ENCODE measurements at places on chromosomes 11 and 22.

DNA sequence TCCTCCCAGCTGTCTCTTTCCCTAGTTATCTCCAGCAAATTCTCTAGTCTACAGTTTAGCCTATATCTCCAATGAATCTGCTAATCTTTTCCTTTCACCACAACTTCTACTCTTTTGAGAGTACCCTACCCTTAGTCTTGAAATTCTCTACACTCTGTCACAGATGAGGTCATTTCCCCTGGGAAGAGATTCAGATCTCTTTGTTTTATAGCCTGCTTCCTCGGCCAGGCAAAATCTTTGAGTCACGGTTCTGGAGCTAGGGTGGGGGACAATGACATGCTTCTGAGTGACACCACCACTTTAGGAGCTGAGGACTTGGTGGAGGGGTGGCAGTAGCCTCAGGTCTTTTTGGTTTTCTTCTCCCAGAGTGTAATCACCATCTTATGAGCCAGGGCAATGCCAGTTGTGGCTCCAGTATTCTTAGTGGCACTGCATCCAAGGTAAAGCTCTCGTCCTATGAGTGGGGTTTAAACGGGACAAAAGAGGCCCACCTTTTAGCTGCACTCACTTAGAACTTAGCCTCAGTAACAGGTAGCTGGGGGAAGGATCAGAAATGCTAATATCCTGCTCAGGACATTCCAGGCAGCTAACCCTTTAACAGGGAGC is 98.5 kb upstream of the RRM1 start:
- no peak for DNase-seq

GRCh38 chr11:130314184-130314749 is 450 bp downstream of the ZBTB44 start:
- DNase-seq, result no peak

- DNase-seq, result no peak
Measured at GRCh38 chr11:18063862-18064434, 17.9 kb upstream of the TPH1 start.

DNA sequence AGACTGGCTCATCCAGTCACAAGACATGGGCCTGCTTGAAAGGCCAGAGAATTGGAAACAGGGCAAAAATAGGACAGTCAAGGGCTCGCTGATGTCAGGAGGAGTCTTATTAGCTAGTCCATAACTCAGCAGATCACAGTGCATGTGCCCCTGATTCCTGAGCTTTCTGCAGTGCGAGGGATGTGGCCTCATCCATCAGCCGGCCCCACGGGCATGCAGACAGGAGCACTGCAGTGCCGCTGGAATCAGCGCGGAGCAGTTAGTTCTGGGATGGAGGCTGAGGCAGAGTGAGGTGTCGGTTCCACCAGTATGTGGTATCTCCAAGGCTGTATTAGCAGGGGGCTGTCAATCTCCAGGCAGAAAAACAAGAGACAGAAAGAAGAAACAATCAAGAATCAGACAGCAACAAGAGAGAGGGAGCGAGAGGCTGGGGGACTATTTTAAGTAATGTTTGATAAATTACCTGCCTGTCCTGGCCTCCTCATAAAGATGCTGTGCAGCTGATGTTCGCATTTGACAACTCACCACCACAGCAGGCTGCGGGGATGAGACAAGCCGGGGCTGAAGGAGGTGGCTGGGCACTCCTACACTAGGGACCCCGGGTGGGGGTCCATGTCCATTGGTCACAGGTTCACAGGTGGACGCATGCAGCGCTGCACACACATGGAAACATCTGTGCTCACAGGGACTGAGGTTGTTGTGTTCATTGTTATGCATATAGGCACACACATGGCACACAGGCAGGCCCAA is 167.2 kb downstream of the TRIM29 start:
- no peak for DNase-seq

- DNase-seq, result no peak
Measured at GRCh38 chr11:11793073-11793472, 48.7 kb upstream of the USP47 start.

GRCh38 chr22:37449331-37450001 is 22.2 kb upstream of the ELFN2 start:
- DNase-seq, result no peak

- no peak for DNase-seq
Measured at GRCh38 chr11:88739524-88739923, 326.3 kb downstream of the GRM5 start.

GRCh38 chr11:43567396-43567975 is 113.1 kb upstream of the HSD17B12 start:
- no peak for DNase-seq

DNA sequence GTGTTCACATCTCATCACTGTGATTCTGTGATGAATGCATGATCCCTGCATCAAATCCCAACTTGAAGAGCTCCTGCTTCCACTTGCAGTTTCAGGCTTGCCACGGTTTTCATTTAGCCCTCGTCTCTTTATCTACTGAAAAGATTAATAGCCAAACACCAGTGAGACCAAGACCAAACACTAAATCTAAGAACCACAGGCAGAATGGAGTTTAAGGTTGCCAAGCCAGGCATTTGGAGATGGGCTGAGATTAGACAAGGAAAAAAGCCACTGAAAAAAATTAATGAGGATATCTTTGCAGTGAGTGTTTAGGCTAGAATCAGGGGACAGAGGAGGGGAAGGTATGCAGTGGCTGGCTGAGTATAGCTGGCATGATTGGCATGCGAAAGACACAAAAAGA is 227.2 kb upstream of the BLID start:
- DNase-seq, result no peak

- DNase-seq, result no peak
Measured at GRCh38 chr11:1442163-1442562, 44.4 kb downstream of the MOB2 start.

- DNase-seq, result no peak
Measured at GRCh38 chr22:30469165-30469564, 2.7 kb downstream of the SEC14L3 start.

DNA sequence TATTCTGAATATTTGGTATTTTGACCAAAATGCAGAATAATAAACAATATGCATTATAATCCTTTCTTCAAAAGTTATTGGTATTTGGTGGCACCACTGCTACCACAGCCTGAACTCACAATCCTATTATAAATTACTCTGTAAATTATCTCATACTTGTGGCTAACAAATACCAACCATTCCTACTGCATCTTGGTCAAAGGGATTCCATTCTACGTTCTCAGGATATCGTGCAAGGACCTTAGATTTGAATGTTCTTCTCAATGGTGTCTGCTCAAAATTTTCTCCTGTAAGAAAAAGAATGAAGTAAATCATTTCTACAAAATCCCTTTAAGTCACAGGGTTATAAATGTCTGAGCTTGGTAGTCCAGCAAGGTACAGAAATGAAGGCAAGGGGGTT is 58.7 kb downstream of the DENND5A start:
- DNase-seq, result no peak

DNA sequence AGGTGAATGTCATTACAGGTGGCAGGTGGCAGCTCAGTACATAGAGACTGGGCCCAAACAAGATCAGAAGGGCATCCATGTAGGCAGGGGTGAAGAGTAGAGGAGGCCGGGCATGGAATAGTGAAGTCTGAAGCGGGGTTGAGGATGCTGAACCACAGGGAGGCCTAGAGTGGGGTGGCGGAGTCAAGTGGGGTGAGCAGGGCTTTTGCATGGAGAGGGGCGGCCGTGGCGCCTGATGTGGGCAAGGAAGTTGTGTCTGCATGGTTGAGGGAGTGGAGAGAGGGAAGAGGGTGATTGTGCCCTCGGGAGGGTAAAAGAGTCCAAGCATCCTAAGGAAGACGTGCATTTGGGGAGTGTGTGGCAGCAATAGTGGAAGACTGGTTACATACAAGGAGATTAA is 14.4 kb downstream of the DDB2 start:
- no peak for DNase-seq

GRCh38 chr11:118058311-118059245 is 18.3 kb upstream of the TMPRSS4 start:
- DNase-seq, result no peak

DNA sequence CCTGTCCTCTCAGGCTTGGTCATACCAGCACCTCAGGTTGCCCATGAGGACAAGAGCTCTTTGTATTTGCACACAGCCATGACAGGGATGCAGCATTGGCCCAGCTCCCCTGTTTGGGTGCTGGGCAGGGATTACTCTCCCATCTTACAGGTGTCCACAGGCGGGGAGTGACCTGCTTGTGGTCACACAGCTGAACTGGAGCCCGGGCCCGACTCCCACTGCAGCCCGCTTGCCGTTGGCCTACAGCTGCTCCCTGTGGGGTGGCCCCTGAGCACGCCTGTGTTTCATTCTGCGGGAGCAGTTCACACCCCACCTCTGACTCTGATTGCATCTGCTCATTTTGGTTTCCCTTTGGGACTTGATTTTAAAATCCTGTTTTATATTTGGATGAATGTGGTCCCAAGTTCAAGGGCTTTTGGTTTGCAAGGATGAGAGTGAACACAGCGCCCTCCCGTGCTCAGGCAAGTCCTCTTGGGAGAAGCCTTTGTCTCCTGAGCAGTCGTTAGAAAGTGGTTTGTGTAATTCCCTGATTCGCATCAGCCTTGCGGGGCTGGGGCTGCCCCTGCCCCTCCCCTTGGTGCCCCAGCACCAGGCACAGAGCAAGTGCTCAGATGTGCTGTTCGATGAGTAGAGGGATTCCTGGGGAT is 9.3 kb downstream of the PICK1 start:
- no peak for DNase-seq

DNA sequence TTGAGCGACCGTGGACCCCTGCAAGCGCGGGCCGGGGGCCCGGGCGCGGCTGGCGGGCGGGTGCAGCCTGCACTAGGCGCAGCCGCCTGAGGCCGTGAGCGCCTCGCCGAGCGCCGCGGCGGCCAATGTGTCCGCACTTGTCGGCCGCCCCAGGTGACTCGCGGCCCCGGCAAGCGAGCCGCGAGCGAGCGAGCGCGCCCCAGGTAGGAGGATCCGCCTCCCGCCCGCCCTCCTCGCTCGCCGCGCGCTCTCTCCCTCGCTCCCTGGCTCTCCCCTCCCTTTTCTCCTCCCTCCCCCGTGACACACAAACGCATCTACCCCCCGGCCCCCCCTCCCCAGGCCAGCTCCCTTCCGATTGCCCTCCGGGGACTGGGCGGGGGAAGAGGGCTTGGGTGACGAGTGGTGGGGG is at the start of gene WNT7B:
TSS of gene WNT7B (minus strand) at position 160 of the 409 bp plus-strand sequence. CDS start 408 bp downstream, outside the sequence.
- DNase-seq, result no peak

GRCh38 chr11:125091247-125091876 is 20.1 kb downstream of the TMEM218 start:
- DNase-seq, result peak; percentile 36

DNA sequence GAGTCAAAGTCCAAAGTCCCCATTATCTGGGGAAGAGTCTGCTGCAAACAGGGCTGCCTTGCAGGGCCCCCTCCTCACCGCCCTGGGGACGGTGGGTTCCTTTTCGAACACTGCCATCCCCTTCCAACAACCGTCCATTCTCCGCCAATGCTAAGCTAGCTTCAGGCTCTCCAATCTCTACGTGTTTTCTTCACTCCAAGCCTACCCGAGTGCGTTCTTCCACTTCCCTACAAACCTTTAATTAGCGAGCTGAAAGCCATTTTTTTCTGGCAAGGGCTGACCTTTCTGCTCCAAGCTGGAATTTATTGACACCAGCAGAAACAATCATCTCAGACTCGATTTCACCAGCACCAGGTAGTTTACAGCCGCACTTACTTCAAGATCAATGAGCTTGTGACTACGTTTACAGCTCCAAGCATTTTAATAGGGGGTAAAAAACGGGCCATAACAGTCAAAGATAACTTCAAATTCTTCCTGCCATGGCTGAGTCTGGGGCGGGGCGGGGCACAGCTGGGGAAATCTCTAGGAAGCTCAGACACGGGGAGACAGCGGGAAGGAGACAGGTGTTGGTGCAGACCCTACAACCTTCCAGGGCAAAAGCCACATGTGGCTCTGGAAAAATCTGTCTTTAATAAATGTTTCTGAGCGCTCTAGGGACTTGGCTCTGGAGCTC is 82.2 kb downstream of the PHF21B start:
- no peak for DNase-seq

DNA sequence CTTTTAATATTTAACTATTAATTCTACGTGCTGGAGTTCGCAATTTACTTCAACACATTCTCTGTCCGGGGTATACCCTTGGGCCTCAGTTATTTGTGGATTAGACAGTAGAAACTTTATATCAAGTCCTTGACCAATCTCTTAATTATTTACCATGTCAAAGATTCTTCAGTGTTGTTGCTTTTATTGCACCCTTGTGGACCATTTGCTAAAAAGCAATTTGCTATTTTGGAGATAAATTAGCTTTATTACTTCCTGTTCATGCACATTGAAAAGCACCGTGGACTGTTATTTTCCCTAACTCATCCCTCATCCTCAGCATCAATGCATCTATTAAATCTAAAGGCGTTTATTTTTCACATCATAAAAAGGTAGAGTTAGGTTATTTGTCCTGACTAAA is 609.9 kb downstream of the CNTN5 start:
- no peak for DNase-seq

- DNase-seq, result no peak
Measured at GRCh38 chr11:56848141-56848809, 99.8 kb upstream of the OR9G4 start.

GRCh38 chr22:31561970-31562369 is 65.6 kb downstream of the SFI1 start:
- DNase-seq, result no peak

GRCh38 chr11:46397526-46397925 is 6.0 kb upstream of the CHRM4 start:
- DNase-seq, result no peak

GRCh38 chr11:111526501-111526900 is 11.9 kb downstream of the HOATZ start:
- peak; percentile 27 for DNase-seq

- no peak for DNase-seq
Measured at GRCh38 chr11:59173080-59173963, 1.4 kb downstream of the DTX4 start.

- no peak for DNase-seq
Measured at GRCh38 chr11:11440144-11440543, 87.1 kb upstream of the CSNK2A3 start.

DNA sequence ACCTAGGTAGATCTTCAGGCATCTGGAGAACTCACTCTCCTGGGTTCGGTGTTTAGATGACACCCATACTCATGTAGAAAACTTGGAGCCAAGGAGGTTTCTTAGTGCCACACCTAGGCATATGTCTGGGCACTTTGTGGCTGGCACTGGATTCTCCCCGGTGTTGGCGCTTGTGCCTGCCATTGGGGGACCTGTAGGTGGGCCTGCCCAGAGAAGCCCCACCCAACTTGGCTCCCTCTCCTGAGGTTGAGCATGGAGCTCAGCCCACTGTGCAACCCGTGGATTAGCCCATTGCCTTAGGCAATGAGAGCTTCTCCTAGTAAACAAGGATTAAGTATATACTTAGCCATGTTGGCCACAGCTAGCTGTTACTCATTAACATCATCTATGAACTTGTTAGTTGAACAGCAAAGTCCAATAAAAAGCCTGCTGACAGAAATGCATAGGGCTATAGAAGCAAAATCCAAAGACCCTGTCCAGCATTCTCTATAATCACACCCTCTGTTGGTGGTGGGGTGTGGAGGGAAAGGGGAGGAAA is 335.5 kb upstream of the CHORDC1 start:
- no peak for DNase-seq

All from Panc1 (cell line).